Tibial artery (tissue), 4 donors: ENCODE measurements at places on chromosomes 2 and 18.
A peak's percentile ranks its signal among the peaks of the same experiment; 100 is the strongest.

- H3K27me3 ChIP-seq = no peaks in the 10 kb centered on the region
- no peaks in the 10 kb centered on the region for H3K4me1 ChIP-seq
- no peak for DNase-seq
- no peak overlapping the region for H3K4me3 ChIP-seq
Observed at GRCh38 chr2:68878753-68879152, 7.6 kb upstream of the BMP10 start.

DNA sequence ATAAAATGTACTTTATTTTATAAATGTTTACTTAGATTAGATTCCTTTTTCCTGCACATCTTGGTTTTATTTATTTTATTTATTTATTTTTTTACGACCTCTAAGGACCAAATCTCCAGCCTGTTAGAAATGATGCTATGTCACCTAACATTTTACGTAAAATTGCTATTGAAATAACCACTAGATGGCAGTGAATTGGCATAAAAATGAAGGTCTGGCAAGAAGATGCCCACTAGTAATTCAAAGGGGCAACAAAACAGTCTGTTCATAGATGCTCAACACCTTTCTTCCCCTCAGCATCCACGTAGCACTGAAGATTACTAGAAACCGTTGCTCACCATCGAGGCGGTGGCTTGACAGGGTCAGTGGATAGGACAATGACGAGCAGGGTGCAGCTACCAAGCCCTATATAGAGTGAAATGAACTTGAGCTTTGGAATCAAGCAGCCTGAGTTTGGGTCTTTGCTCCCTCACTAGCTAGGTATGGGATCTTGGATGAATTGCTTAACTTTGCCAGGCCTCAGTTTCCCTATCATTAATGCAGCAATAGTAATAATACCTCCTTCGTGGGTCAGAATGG is 128.7 kb upstream of the L3MBTL4 start:
- DNase-seq = no peak
- no peak overlapping the region for H3K4me3 ChIP-seq
- no peak overlapping the region for H3K27ac ChIP-seq

- DNase-seq = no peak
- H3K27ac ChIP-seq = no peak overlapping the region
- no peaks in the 10 kb centered on the region for H3K4me1 ChIP-seq
Observed at GRCh38 chr18:24543795-24544498, 83.5 kb downstream of the HRH4 start.

DNA sequence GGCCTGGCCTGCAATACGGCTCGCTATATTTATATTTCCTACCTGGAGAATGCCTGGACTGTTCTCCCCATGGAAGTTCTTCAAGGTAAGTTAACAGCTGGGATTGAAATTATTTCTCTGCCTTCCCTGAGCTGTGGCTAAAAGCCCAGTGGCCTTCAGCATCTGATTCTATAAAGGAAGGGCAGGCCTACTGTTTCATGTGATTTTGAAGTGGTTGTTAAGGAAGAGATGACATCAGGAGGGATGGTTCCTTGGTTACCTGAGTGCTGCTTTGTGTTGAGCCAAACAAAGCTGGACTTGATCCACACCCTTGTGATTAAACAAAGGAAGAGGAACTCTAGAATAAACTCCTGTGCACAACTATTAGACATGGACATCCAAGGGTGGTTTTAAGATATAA is 61.6 kb downstream of the MFSD6 start:
- H3K4me3 ChIP-seq = no peak overlapping the region
- no peaks in the 10 kb centered on the region for H3K27me3 ChIP-seq
- H3K36me3 ChIP-seq = peaks cover 6% of the 10 kb centered on the region
- DNase-seq = no peak

- H3K27me3 ChIP-seq = no peaks in the 10 kb centered on the region
- no peak overlapping the region for H3K4me3 ChIP-seq
- no peak overlapping the region for H3K27ac ChIP-seq
- no peaks in the 10 kb centered on the region for H3K4me1 ChIP-seq
- peaks cover 41% of the 10 kb centered on the region for H3K36me3 ChIP-seq
Observed at GRCh38 chr2:70181363-70181956, 9.4 kb downstream of the C2orf42 start.

DNA sequence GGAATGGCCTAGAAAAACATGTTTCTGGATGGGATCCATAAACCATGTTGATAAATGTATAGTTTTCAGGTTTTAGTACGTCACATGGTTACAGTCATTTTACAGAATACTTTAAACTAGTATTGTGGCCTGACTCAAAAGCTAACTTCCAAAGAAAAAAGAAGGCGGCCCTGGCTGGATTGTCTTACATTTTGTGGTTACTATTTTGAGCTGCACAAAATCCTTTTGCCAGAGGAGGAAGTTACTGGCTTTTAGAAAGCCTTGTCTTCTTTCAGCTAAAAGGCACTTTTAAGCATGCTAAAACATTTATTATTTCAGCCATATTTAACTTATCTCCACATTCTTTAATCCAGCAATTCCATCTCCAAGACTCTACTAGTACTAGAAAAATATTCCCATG is 227.9 kb downstream of the CDH2 start:
- no peak overlapping the region for H3K4me3 ChIP-seq
- no peak overlapping the region for H3K27ac ChIP-seq
- H3K4me1 ChIP-seq = no peaks in the 10 kb centered on the region
- H3K27me3 ChIP-seq = no peaks in the 10 kb centered on the region

DNA sequence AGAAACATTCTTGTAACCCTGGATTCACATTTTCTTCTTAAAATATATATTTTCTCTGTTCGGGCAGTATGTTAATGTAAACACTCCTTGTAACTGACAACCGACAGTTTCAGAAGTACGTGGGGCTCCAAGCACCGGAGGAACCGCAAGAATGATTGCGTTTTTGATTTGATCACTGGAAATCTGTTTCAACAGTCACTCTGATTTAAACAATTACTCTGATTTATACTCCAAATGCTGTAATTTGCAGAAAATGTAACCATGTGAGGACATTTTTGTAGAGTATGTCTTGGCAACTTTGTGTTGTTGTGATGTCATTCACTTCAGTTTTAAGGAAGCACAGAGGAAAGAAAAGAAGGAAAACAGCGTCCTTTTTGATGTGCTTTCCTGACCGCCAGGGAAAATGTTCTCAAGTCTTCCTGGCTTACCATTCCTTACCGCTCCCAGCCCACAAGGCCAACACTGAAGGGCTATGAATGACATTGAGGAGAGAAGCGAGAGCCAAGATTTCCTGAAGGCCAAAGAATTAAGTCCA is 77.7 kb downstream of the APOB start:
- no peaks in the 10 kb centered on the region for H3K36me3 ChIP-seq
- no peaks in the 10 kb centered on the region for H3K27me3 ChIP-seq
- no peak overlapping the region for H3K4me3 ChIP-seq
- no peak for DNase-seq
- peaks cover 17% of the 10 kb centered on the region for H3K4me1 ChIP-seq

- H3K4me3 ChIP-seq = no peak overlapping the region
- no peaks in the 10 kb centered on the region for H3K36me3 ChIP-seq
- no peaks in the 10 kb centered on the region for H3K27me3 ChIP-seq
- DNase-seq = no peak
- no peak overlapping the region for H3K27ac ChIP-seq
Observed at GRCh38 chr2:37896319-37896718, 28.8 kb upstream of the RMDN2 start.

DNA sequence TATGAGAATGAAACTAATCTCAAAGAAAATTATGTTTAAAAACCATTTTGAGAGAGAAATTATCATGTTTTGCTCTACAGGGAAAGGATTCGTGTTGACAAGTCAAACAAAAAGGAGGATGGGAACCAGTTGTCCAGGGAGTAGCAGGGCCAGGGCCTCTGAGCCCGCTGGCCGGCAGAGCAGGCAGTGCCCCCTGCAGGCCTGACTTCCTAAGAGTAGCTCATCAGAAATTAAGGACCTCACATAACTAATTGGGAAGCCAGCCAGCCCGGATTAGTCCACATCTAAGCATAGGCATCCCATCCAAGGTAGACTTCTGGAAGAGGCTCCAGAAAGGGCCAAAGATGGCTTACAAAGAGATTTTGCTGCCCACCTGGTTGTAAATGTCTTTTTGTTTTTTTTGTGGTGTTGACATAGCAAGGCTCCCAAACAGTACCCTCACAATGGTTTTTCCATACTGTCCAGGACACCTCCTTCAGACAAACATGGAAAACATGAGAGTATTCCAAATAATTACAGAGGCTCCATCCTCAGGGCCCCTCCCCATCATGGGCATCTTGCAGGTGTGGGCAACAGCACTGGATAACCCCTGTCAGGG is 241.2 kb upstream of the TANK start:
- H3K4me1 ChIP-seq = peaks cover 13% of the 10 kb centered on the region
- peak; percentile 67 for DNase-seq
- no peak overlapping the region for H3K27ac ChIP-seq
- no peaks in the 10 kb centered on the region for H3K27me3 ChIP-seq
- no peak overlapping the region for H3K4me3 ChIP-seq
